Stimulated activated naive CD8-positive, alpha-beta T cell treated with anti-CD3 and anti-CD28 coated beads, Interleukin-15, Interleukin-2, amounts not matched to agents 100 U/mL and 50 U/mL, for 24 hours (primary cell): ENCODE measurements at places on chromosomes 12 and 14.

DNA sequence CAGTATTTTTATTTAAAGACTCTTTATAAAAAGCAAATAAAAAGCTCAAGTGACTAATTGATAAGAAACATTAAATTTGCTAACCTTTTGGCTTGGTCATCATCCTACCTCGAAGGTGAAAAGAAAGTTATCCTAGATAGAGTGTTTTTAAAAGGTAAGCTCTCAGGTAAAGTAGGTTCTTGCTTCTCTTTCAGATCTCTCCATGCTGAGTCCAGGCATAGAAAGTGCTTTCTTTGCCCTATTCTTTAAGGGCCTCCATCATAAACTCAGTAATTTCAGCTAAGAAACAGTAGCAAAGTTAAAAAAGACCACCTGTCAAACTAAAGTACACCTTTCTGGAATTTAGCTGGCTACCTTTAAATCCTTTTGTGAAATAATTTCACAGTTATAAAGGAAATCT lies 20.6 kb upstream of the ANHX start:
- no peak for DNase-seq

DNA sequence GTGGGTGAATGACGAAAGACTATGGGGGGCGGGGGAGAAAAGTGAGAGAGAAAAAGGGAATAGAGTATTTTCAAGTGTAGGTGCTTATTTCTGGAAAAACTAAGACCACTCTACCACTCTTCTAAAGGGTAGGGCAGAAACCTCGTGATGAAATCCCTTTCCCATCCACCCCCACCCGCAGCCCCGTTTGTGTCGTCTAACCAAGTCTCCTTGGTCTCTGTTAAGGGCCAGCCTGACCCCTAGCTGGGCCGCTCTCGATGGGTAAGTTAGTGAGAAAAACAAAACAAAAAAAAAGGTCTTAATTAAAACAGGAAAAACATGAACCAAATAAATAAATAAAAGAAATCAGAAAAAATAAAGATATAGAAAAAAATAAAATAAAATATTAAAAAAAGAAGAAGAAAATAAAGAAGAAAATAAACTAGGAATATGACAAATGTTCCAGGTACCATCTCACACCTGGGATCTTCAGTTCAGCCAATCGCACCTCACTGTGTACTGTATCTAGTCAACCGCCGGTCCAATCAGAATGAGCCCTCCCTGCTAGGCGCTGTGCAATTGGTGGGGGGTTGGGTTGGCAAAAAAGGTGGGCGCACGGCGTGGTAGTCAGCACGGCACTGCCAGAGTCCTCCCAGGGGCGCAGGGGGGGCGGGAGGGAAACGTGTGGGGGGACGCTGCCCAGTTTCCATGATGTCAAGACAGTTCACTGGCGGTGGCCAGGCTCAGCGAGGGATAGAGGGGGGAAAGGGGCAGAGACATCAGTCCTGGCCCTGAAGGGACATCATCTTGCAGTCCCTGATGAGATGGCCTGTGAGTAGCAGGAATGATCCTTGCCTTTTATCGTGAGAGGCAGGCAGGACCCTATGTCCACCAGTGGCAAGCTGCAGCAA lies 9.8 kb upstream of the CDH24 start:
- DNase-seq, result no peak

DNA sequence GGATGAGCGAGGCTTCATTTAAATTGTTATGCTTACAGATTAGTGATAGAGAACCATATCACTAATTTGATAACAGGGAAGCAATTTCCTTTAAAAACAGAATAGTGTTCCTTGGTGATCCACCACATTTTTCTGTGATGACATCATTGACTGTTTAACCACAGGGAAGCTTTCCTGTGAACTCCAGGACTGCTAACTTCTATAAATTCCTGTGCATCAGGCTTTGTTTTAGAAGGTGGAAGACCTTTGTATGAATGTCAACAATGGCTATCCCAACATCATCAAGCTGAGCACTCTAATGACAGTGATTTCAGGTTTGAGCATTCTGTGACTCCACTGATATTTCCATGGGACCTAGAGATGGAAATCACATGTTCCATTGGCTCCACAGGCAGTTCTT lies 177.1 kb downstream of the RMST start:
- no peak for DNase-seq

DNA sequence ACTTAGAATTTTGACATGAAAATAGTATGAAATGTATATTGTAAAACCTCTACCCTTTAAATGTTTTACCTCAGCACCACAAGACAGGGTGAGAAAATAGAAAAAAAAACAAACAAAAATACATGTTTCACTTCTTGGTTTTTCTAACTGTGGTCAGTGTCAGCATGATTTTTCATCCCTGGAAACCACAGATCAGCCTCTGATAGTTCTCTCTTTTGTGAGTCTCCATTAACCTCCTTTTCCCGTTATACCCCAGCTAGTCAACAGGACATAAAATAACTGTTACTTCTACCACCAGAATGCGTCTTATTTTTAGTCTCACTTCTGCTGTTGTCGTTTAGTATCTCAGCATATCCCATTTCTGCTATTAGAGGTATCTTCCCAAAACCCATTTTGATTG lies 48.3 kb upstream of the KCNMB4 start:
- no peak for DNase-seq

DNA sequence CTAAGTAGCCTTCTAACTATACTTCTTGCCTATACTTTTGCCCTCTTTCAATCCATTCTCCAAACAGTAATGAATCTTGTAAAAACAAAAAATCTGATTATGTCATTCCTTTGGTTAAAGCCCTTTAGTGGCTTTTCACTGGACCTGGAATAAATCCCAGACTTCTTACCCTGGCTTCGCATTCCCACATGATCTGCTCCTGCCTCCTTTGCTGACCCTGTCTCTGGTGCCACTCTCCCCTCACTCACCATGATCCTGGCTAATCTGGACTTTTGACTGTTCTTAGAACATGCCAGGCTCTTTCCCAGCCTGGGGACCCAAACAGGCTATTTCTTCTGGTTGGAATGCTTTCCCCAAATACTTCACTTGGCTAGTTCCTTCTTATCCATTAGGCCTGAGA lies 7.9 kb downstream of the MIA2 start:
- no peak for DNase-seq

GRCh38 chr14:24187539-24187915 lies 1.1 kb downstream of the IPO4 start:
- DNase-seq, result no peak

DNA sequence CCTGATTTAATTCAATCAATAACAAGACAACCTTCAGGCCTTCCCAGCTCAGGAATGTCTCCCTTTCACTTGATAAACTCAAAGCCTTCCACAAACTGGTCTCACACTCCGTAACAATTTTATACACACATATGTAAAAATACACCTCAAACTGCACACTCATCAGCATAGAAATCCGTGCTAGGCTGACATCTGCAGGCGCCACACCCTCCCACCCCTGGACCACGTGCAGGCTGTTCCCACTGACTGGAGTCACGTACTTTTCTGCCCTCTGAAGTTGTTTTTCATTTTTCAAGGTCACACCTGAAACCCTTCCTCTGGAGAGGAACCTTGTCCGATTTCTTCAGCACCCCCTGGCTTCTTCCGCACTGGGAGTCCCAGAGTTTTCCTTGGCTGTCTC lies 27.6 kb downstream of the FBXO21 start:
- no peak for DNase-seq

DNA sequence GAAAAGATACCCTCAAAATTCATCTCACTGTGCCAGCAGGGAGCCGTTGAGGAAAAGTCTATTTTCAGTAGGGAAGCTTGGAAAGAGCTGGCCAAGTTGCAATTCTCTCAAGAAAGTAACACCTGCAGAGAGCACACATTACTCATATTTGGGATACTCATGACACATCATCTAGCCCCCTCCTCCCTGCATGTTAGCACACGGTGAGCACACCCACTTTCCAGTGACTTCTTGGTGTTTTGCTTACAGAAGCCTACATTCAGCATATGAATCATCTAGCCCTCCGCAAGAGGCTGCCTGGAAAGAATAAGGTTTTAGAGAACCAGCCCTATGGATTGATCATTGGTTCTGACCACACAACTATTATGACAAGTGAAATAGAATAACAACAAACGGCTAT lies 124.5 kb downstream of the PTPRO start:
- no peak for DNase-seq

- no peak for DNase-seq
Measured at GRCh38 chr12:65838330-65838976, 14.2 kb downstream of the HMGA2 start.

GRCh38 chr12:64997858-64998257 lies 123.2 kb downstream of the WIF1 start:
- no peak for DNase-seq

DNA sequence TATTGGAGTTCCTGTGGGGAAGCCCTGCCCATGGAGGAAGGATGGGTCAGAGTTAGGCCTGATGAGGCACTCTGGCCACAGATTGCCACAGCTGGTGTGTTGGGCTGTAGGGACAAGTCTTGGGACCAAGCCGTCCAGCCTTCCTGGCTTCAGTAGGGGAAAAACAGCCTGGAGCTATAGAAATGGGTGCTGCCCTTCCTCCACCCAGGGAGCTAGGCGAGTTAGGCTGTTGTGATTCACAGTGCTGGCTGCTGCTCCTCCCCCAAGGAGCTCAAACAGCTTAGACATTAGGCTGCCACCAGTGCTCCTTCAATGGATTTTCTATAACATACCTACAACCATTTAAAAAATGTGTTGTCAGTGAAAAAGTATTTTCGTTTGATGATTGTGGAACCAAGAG lies 274.3 kb downstream of the RPL10L start:
- DNase-seq, result no peak

DNA sequence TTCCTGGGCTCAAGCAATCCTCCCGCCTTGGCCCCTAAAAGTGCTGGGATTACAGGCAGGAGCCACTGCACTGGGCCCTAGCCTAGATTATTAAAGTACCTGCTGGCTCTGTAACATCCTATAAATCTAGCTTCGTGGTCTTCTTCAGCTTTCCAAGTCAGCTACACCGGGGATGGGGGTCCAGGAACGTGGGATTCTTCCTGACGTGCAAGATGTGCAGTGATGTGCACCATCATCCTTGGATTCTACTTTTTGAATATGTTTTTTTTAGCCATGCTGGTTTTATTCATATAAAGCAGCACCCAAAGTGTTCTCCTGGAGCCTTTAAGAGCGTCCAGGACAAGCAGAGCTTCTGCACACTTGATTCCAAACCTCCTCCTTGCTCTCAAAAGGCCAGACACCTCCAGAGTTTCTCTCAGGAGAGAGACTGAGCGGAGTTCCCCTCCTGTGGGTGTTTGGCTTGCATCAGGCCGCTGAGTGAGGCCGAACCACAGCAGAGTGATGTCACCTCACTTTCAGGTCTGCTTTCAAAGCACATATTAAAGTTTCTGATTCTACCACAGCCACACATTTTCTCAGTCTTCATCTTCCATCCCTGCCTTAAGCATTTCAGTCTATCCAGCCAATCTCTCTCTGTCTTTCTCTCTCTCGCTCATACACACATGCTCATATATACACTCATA lies 33.4 kb downstream of the VCPKMT start:
- DNase-seq, result peak; percentile 86

DNA sequence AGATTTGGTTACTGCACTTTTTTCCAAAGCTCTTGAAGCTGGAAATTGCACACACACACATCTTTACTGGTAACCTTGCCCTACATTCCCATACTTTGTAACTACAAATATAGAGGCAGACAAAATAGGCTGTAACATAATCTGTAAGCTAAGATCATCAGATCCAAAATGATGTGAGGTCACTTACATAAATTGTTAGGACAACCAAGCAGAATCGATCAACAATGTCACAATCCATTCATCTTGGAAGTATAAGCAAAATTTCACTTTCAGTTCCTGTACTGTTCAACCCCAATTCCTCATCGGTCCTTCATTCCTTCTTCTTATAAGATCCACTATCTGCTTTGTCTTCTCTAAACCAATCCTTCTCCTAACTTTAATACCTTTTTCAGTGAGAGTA lies 72.6 kb downstream of the EPS8 start:
- no peak for DNase-seq

DNA sequence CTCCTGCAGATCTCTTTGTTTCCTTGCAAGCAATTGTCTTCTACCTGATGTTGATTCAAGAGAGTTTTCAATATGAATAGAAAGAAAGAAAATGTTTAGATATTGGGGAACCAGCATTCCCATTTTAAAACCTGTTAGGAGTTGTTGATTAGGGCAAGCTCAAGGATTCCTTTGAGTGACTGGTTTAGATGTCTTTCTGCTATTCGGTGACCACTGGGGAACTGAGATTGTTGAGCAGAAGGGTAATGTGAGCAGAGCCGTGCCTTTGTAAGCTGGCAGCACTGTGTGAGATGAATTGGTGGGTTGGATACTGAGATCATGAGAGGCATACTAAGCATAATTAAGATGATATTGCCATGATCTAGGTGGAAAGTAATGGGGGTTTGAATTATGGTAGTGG lies 39.1 kb upstream of the PAPLN start:
- DNase-seq, result no peak
